ENCODE measurements at places on chromosomes 12 and 14.
A peak's percentile ranks its signal among the peaks of the same experiment; 100 is the strongest.

- no peak for DNase-seq
Observed at GRCh38 chr12:104177336-104177662, 38.3 kb upstream of the TXNRD1 start.

DNA sequence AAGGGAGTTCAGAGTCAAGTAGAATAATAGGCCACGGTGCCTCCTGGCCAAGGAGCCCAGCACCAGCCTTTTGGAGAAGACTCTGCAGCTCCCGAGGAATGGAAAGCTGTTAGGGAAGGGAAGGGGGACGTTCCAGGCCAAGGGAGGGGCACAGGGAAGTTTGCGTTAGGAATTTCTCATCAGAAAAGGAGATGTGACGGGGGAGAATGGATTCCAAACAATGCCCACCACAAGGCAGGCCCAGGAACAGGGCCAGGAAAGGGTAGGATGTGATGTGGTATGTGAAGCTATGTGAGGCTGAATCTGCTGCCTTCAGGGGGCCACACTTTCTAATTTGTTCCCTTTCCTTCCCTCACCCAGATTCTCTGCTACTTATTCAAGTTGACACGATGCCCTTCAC is 46.0 kb downstream of the DGLUCY start:
- no peak for DNase-seq

GRCh38 chr14:49921401-49921800 is 28.5 kb downstream of the ARF6 start:
- DNase-seq, result no peak

DNA sequence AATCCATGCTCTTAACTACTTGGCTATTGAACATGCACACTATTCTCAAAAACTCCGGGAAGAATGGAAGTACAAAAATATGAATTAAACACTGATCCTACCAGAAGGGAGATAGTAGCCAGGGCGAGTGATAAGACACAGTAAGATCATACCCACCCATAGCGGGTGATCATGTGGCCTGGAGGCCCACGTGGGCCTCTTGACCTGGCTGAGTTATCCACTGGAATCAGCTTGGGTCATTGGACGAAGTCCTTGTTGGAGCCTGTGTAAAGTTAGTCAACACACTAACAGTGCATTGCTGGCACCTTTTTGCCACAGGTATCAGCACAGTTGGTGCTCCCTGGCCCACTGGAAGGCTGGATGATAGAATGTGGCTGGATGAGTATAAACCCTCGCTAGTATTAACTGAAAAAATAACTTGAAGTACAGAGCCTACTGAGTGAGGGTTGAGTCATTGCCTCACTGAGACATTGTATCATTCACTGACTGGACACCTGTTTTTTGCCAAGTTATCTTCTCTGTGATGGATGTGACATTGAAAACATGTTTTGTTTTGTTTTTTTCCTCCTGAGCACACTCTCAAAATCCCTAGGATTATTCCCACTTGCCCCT is 149.2 kb upstream of the FUT8 start:
- no peak for DNase-seq

DNA sequence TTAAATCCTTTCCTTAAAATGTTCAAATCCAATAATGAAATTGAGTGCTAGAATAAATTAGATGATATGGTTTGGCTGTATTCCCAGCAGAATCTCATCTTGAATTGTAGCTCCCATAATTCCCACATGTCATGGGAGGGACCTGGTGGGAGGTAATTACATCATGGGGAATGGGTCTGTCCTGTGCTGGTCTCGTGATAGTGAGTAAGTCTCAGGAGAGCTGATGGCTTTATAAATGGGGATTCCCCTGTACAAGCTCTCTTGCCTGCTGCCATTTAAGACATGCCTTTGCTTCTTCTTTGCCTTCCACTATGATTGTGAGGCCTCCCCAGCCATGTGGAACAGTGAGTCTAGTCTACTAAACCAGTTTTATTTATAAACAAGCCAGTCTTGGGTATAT is 508.5 kb downstream of the ETNK1 start:
- DNase-seq, result no peak

GRCh38 chr14:65476942-65477318 is 64.4 kb downstream of the FUT8 start:
- DNase-seq, result no peak

DNA sequence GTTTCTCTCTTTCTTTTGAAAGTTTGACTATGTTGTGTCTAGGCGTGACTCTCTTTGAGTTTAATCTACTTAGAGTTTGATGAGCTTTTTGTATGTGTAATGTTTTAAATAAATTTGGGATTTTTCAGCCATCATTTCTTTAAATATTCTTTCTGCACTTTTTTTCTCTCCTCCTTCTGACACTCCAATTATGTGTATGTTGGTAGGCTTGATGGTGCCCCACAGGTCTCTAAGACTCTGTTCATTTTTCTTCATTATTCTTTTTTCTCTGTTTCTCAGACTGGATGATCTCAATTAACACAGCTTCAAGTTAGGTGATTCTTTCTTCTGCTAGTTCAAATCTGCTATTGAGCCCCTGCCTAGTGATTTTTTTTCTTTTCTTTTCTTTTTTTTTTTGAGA is 14.5 kb upstream of the CCND2 start:
- no peak for DNase-seq

DNA sequence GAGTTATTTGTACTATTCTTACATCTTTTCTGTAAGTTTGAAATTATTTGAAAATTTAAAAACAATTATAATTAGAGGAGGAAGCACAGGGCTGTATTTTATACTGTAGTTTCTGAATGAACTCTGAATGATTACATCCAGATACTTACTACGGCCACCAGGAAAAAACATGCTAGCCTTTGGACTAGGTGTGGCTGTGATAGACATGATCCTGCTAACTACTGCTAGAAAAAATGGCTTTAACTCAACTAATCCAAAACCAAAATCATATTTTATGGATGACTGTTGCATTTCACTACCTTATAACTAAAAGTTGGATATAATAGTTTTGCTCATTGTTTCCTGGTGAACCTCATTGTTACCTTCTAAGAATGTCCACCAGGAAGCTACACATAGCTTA is 15.1 kb upstream of the SLC25A3 start:
- no peak for DNase-seq

- no peak for DNase-seq
Observed at GRCh38 chr12:69467366-69467765, 2.8 kb upstream of the FRS2 start.

DNA sequence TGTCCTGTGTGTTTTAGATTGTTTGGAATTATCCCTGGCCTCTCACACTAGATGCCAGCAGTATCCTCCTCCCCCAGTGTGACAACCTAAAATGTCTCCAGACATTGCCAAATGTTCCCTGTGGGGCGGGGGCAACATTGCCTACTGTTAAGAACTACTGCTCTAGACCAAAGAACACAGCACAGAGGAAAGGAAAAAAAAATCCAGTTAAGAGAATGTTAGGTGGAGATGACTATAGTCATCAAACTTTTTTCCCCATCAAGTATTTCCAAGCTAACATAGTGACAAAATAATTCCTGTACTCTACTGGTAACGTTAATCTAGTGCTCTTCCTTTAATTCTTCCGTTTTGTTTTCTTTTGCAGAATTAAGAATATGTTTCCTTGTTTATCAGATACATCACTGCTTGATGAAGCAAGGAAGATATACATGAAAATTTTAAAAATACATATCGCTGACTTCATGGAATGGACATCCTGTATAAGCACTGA is 3.5 kb downstream of the CDKN1B start:
- DNase-seq, result peak; percentile 37

- no peak for DNase-seq
Observed at GRCh38 chr12:76240281-76240680, 107.9 kb downstream of the BBS10 start.
